ENCODE measurements at places on chromosomes 4 and X. TPM values are rescaled to one million over a fixed set of nuclear protein-coding genes. Genes with fewer than 3 reads are reported as not detected.

DNA sequence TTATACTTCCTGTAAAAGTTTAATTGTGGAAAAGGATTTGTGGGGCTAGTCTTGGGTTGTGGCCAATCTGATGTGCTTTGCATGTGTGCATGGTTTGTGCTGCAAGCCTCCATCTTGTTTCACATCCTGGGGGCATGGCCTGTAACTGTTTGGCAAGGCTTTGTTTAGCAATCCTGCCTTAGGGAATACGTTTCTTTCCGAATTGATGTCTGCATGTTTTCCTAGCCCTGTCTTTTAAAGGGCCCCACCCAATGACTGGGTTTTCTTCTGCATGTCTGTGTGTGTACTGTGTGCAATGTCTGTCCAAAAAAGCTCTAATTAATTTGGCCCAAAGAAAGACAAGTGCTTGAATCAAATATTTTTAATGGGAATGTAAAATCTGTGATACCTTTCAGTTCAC, 74.6 kb upstream of the MID1IP1 start:
- no peak for DNase-seq
- H3K4me1 ChIP-seq, result peaks cover under 1% of the 10 kb centered on the region
- H3K36me3 ChIP-seq, result no peaks in the 10 kb centered on the region
- no peak overlapping the region for H3K27ac ChIP-seq

The KLHL4 gene
- not detected for total RNA-seq

DNA sequence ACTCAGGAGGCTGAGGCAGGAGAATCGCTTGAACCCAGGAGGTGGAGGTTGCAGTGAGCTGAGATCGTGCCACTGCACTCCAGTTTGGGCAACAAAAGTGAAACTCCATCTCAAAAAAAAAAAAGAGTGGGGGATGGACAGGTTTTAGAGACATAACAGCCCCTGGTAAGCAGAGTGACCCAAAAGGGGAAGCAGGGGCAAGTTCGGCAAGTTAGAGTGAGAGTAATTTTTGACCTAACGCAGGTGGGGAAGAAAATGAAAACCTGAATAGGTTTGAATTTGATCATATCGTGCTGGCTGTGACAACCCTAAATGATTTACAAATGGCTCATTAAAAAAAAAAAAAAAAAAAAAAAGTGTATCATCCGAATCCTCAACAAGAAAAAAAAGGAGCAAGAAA, 25.7 kb upstream of the TMEM131L start:
- H3K27me3 ChIP-seq, result no peaks in the 10 kb centered on the region
- peak overlapping the region; percentile 46 for H3K4me3 ChIP-seq
- H3K4me1 ChIP-seq, result peaks cover 31% of the 10 kb centered on the region
- H3K27ac ChIP-seq, result peak overlapping the region; percentile 38
- no peak for DNase-seq

DNA sequence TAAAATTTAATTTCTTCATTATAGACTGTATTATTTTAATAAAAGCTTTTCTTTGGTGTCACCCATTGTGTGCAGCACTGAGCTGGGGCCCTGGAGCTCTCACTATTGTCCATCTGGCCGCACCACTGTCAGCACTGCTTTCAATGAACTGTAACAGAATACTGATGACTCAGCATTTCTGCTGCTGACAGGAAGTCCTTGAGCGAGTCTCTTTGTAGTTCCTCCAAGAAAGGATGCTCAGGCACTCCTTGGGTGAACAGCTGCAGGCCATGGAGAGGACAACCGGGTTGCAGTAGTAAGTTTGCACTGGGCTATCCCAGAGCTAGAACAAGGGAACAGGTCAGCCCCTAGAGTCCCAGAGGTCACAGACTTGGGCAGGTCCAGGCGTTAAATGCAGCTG, 81.6 kb downstream of the SORBS2 start:
- no peak overlapping the region for H3K4me3 ChIP-seq
- H3K4me1 ChIP-seq, result no peaks in the 10 kb centered on the region
- H3K27ac ChIP-seq, result no peak overlapping the region
- peaks cover 22% of the 10 kb centered on the region for H3K27me3 ChIP-seq

DNA sequence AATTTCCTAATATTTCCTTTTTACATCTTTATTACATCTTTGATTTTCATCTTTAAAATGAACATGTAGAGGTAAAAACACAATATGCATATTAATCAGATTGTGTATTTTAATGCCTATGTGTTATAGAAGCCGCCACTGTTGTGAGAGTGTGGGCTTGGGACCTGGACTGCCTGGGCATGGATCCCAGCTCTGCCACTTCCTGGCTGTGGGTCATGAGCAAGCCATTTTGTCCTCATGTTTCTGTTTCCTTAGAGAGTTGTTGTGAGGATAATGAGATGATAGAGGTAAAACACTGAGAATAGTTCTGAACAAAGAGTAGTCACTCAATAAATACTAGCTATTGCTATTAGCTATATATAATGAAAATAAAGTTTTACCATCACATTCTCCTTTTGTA, 38.4 kb upstream of the SCOC start:
- H3K4me3 ChIP-seq, result no peak overlapping the region
- H3K27ac ChIP-seq, result no peak overlapping the region

DNA sequence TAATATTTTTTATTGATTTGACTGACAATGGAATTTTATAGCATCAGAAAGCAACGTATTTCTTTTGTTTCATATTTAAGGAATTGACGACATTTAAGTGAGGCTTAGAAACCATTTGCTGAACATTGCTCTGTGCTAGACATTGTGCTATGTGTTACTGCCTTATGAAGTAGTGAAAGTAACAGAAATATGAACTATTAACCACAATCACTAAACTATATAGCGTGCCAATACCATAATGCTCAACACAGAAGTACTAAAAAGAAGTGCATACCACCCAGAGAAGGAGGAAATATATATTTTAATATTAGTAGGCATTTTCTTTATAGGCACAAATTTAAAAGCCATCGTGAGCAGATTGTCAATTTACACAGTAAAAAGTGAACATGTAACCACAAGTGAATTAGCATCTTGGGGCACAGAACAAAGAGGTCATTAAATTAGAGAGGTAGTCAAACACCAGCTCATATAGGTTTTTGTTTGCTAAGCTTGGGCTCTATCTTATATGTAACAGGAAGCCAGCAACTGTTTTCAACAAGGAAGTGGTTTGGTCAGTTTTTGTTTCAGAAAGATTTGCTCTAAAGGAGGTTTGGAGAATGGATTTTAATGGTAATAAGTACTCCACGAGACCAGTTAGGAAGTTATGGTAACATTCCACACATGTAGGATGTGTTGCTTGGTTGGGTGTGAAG, 270.7 kb downstream of the GRXCR1 start:
- H3K36me3 ChIP-seq, result no peaks in the 10 kb centered on the region
- H3K4me1 ChIP-seq, result peaks cover 7% of the 10 kb centered on the region
- H3K27ac ChIP-seq, result no peak overlapping the region
- no peak for DNase-seq
- H3K27me3 ChIP-seq, result no peaks in the 10 kb centered on the region

- H3K27me3 ChIP-seq, result no peaks in the 10 kb centered on the region
- H3K27ac ChIP-seq, result no peak overlapping the region
- peaks cover 6% of the 10 kb centered on the region for H3K36me3 ChIP-seq
- H3K4me3 ChIP-seq, result no peak overlapping the region
- no peaks in the 10 kb centered on the region for H3K4me1 ChIP-seq
Observed at GRCh38 chrX:72037601-72038000, 94.1 kb downstream of the RTL5 start.

DNA sequence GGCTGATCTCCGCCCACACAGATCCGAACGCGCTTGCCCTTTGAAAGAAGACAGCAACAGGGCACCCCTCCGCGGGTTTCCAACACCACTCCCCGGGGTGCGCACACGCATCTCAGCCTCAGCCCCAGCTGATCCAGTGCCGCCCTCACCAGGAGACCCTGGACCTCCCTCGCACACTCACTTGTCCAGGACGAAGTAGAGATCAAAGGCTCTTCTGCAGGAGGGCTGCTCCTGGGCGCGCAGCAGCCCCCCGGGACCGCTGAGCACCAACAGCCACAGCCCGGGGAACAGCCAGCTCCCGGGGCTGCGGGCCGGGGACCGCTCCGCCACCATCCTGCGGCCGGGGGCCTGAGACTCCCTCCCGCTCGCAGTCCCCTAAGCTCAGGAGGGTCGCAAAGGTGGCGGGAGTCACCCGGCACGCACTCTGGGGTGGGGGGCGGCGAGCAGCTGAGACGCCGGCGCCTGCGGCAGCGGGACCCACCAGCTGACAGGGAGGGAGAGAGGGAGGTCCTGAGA, 743 bp downstream of the ANTXR2 start:
- H3K36me3 ChIP-seq, result peaks cover 19% of the 10 kb centered on the region
- H3K4me3 ChIP-seq, result peak overlapping the region; percentile 89
- peaks cover 2% of the 10 kb centered on the region for H3K27me3 ChIP-seq
- peak; percentile 62 for DNase-seq
- H3K27ac ChIP-seq, result peak overlapping the region; percentile 83

DNA sequence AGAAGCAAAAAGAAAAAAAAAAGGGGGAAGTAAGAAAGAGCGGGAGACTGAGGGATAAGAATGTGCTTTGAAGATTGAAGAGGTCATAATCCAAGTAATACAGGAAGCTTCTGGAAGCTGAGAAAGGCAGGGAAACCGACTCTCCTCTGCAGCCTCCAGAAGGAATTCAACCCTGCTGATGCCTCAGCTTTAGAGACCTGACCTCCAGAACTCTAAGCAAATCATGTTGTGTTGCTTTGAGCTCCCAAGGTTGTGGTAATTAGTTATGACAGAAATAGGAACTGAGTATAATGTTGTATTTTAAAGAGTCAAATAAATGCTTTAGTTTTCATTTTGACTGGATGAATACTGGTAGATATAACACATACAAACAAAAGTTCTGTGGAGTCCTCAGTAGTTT, 48.0 kb upstream of the FAT1 start:
- DNase-seq, result no peak
- H3K27ac ChIP-seq, result no peak overlapping the region
- H3K4me1 ChIP-seq, result no peaks in the 10 kb centered on the region
- H3K27me3 ChIP-seq, result no peaks in the 10 kb centered on the region
- no peak overlapping the region for H3K4me3 ChIP-seq

The THAP6 gene
- total RNA-seq, result 15.9 TPM

DNA sequence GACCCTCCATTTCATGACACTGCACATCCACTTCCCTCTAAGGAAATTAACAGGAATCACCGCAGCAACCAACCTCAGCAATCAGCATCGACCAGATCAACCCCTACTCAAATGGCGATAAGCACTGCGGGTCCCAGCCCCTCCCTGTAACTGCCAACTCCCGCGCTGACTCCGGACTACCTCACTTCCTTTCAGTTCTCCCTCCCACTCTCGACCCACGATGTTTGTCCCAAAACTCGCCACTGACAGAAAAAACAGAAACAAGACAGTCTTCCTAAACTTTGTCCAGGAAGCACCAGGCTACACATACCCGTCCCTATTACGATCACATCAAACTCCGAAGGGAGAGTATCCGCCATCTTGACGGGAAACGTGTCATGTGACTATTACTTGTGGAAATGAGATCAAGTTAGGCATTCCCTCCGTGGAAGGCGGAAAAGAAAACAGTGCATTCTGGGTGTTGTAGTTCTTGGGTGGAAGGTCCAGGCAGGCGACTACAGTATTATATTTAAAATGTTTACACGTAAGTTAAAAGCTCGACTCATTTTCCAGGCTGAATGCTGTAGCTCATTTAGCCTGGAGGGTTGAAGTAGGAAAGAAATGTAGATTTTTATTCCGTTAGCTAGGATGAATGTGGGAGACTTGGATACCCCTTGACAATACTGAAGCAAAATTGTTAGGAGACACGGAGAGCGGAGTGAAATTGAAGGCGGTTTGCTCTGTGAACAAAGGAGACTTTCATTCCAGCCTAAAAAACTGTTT, at the start of gene CHM:
CHM (minus strand) TSS at position 385 of the 762 bp plus-strand sequence; CDS start at position 359, 26 bp downstream.
- H3K4me3 ChIP-seq, result no peak within 1 kb of the TSS
- peaks cover 11% of the 10 kb centered on the region for H3K4me1 ChIP-seq
- no peak within 1 kb of the TSS for H3K27ac ChIP-seq
- no peaks in the 10 kb centered on the region for H3K36me3 ChIP-seq
- peak; percentile 67 for DNase-seq

DNA sequence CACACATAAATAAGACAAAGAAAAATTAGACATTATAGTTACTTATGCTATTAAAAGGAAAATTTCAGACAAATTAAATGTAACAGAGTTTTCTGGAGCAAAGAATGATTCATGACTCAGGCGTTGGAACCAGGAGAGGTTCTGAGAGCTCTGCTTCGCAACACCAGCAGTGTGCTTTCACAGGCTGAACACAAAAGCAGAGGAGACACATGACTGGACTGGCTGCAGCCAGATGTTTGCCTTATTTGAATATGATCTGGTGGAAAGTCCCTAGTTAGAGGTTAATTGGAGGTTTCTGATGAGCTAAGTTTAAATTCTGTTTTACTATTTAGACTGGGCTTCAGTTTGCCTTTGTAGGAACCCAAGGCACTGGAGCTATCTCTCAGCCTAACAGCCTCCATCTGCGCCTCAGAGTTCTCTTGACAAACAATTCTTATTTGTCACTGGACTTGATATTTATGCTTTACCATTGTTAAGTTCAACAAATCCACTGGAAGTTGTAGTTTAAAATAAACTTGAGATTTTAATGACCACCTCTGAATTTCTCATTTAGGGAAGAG, 16.2 kb downstream of the BOD1L1 start:
- H3K36me3 ChIP-seq, result peaks cover 45% of the 10 kb centered on the region
- H3K27me3 ChIP-seq, result no peaks in the 10 kb centered on the region
- no peak overlapping the region for H3K27ac ChIP-seq

DNA sequence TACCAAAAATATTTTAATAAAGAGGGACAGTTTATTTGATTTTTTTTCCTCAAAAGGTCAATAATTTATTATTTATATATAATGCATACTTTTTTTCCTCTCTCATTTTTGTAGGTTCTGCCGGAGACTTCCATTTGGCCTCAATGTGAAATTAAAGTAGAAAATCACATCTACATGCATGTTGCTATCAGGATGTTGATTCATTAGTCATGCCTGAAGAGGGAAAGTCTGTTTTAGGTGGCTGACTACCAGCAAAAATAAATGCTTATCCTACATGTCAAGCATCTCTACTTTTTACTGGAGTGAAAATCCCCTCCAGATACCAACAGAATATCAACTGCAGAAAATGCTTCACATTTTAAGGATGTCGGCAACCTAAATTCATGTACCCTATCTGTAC, 41.5 kb downstream of the KIAA0232 start:
- peaks cover 17% of the 10 kb centered on the region for H3K36me3 ChIP-seq
- H3K27me3 ChIP-seq, result no peaks in the 10 kb centered on the region
- DNase-seq, result no peak
- H3K27ac ChIP-seq, result peak overlapping the region; percentile 87
- H3K4me1 ChIP-seq, result peaks cover 50% of the 10 kb centered on the region

- no peak for DNase-seq
- no peaks in the 10 kb centered on the region for H3K27me3 ChIP-seq
- H3K27ac ChIP-seq, result no peak overlapping the region
- no peaks in the 10 kb centered on the region for H3K4me1 ChIP-seq
- no peak overlapping the region for H3K4me3 ChIP-seq
Observed at GRCh38 chrX:47607091-47607490, 12.6 kb downstream of the SYN1 start.

The GABRQ gene
- not detected for total RNA-seq

The LEF1 gene
- 8.4 TPM for total RNA-seq

GRCh38 chr4:84799318-84799717, 167.2 kb downstream of the WDFY3 start:
- H3K4me1 ChIP-seq, result no peaks in the 10 kb centered on the region
- H3K36me3 ChIP-seq, result no peaks in the 10 kb centered on the region
- H3K27ac ChIP-seq, result no peak overlapping the region
- H3K27me3 ChIP-seq, result no peaks in the 10 kb centered on the region
- H3K4me3 ChIP-seq, result no peak overlapping the region

The PABPC4L gene
- not detected for total RNA-seq
